ENCODE measurements at places on chromosomes 1 and 21.

DNA sequence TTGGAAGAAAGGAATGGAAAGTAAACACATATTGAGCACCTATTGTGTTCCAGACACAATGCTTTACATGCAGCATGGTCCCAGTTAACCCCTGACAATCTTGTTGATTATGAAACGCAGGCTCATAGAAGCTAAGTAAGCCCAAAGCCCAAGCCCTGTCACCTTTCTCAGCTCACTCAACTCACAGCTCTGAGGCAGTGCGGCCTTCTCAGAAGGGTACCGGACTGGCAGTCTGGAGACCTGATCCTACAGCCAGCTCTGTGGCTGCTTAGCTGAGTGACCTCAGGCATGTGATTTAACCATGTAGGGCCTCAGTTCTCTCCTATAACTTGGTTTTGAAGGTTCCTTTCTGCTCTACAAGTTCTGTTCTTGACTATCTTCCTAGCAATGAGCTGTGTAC lies 464 bp upstream of the RNASEL start:
- no peak for DNase-seq

DNA sequence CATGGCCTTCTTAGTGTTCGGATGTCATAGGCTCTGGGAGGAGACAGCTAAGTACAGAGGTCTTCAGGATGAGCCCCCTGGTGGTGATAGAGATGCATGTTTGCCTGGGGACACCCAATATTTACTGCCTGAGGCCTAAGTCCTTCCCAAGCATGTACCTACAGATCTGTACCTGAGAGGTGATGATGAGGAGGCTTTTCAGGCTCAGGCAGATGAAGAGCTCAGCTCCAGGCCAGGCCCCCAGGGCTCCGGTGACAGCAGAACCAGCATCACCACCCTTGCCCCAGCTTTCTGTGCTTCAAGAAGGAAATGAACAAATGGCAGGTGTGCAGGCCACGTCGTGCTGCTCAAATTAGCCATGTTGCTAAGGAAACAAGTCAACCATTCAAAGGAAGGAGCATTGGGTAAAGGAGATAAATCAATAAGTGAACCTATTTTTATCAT lies 21.1 kb downstream of the CACNA1E start:
- DNase-seq = peak; percentile 53

DNA sequence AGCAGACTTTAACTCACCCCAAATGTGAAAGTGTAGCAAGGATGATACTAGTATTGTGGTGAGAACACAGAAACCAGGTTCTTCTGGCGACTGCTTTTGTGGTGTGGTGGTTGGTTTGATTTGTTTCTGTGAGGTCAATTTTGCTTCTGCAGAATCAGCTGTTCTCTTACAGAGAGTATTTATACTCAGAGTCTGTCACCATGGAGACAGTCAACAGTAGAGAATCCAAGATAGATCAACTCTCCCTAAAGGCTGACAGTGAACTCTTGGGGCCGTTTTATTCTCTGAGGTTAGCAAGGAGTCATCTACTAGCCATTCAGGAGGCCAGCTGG lies at the start of gene CFAP107:
Gene CFAP107, plus strand, starts transcription at position 209 of the 332 bp plus-strand sequence. CDS start 231 bp downstream, outside the sequence.
- DNase-seq = no peak

DNA sequence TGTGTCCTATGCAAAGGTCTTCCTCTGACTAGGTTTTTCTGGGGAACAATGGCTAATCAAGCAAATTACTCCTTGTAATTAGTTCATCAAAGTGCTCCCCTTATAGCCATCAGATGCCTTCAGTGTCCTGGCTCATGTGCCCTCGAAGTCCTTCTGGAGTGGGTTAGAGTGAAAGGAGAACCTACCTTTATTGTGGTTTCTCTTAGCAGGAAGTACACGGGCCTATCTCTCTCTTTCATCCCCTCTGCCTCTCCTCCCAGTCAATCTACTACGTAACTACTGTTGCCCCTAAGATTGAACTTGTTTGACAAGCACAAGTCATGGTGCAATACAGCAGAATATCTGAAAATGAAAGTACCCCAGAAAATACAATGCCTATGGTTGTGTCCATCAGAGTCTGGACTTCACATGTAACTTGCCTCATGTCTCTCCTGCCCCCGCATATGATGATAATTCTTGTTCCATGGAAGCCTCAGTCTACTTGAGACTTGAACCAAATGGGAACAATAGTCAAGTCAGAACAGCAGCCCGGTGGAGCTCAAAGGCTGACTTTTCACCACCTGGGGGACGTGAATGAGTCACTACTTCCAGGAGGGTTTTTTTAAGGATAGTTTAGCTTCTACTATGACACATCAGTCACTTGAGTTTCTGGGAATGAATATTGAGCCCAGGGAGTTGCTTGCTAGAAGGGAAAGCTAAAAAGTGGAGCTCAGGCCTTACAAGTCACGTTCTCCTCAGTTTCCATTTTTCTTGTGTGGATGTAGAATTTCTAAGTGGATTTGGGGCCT lies 243.6 kb downstream of the TNR start:
- no peak for DNase-seq

DNA sequence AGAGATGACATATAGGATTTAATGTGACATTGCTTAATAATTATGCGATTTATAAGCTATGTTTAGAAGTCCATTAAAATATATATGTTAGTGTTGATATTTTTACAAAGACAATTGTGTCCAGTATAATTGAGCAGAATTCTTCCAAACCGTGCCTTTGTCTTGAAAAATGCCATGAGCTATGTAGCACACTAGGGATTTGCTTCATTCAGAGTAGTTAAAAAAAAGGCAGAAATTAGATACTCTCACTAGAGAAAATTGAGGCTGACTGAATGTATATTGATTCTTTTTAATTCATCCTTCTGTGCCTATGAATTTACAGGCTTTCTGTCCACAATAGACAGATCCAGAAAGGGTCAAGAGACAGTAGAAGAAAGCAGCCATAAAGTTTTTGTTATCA lies 429.0 kb downstream of the NEGR1 start:
- DNase-seq = no peak

- no peak for DNase-seq
Observed at GRCh38 chr1:89736937-89737733, 83.7 kb upstream of the LRRC8D start.

DNA sequence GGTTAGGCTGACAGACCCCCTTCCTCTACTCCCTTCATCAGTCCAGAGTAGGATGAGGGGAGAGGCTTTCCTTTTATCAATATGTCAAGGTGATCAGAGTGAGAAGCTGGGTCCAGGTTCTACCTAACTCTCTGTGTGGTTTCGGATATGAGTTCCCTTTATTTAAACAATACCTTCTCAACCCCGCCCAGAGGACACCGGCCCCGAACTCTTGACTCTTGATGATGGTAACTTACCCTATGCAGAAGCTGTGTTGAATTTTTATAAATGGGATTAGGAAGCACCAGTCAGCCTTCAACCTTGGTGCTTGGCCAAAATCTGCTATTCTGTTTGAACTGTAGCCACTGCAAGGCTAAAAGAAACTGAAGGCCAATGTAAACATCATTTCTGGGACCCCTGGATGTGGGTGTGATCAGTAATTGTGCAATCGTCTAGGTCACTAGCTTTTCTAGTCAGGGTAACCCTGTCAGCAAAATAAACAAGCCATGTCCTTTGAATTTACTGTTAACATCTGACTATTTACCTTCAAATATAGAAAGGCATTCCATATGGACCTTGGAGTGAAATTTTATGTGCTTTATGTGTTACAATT lies 398.3 kb downstream of the SEC16B start:
- DNase-seq = no peak
